ENCODE measurements at places on chromosomes 4 and X.

DNA sequence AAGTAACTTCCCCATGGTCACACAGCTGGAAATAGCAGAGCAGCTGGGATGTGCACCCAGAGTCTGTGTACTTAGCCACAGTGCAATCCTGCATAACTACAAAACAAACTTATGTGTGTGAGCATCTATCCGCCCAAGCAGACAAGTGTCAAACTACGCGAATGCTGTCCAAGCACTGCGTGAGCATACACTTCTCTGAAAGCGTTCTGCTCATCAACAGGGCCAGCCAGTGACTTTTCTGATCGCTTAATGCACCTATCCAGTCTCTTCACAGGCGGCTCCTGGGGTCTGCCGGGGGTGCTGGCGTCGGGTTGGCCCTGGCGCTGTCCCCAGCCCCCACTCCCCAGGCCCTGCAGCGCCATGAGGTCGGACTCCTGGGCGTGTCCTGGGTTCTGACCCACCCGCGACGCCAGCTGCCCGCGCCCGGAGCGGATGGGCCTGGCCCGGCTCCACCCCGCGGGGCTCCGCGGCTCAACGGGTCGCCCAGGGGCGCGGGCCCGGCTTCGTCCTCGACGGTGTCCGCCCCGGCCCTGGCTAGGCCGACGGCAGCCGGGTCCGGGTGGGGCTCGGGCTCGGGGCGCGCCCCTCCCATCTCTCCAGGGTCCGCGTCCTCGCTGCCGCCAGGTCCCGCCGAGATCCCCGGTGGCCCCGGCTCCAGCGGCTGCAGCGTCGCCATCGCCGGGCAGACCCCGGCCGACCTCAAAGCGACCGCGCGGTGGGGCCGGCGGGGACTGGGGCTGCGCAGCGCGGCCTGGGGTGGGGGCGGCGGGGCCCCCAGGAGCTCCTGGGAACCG, 1.3 kb upstream of the ZNF141 start:
- DNase-seq = no peak

DNA sequence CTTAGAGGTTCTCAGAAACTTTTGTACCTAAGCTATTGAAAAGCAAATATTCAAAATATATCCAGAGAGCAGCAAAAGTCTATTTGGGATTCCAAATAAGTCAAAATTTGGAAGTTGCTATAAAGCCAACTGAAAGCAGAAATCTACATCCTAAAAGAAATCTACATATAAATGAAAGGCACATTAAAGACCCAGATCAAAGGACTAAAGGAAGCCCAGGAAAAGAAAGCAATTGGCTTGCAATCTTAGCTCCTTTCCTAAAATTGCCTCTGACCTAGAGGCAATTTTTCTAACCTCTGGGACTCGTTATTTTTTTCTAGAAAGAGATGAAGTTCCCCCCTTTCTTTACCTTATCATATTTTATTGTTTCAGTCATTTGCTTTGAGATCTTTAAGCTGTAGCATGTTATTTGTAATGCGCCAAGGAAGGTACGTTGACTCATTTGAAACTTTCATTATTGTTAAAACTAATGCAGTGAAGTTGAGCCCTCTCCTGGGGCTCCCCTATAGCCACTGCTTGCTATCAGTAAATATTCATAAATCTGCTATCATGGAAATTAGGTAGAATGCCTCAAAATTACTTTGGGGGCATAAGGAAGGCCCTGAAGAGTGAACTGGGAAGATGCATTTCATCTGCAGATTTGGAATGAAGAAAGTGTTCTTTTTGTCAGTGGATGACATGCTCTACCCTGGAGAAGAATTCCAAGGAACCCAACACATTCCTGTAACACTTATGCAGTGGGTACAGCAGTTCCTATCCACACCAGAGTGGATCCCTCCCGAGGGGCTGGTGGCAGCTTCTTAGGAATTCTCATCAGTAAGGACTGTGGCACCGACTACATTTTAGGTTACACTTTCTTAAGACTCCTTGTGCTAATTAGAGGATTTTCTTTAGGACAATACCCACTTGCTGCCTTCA, 177.8 kb upstream of the IGFBP7 start:
- DNase-seq = no peak

GRCh38 chrX:18620349-18620748, 51.6 kb downstream of the RS1 start:
- DNase-seq = no peak

GRCh38 chr4:145487631-145488030, 6.0 kb downstream of the SMAD1 start:
- no peak for DNase-seq

DNA sequence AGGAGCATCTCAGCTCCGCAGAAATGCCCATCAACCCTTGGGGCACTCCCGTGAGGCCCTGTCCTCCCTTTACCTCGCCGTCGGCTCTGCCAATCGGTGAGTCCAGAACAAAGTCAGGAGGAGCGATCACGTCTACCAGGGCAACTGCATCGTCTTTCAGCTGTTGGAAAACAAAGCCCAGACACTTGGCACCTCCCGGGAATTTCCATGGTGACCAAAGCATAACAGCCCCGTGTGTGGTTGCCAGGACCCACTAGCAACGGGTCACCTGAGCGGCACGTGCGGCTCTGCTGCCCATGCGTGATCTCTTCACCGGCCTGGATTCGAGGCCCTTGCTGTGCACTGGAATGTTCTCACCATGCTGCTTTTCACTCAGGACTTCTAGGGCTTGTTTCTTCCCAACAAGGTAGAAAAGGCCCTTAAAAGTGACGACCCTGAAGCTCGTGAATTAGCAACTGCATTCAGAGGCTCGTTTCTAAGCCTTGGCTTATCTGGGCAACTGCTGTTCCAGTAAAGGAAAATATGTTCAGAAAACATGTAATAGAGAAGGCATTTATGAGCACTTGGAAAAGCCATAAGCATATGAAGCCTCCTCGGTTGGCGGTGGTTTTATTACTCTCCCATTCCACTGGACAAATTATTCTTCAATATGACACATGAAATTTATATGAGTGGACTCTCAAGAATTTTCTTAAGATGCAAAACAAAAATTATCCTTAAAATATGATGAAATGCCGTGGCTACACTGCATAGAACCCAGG, 69.5 kb downstream of the ACOX3 start:
- no peak for DNase-seq

DNA sequence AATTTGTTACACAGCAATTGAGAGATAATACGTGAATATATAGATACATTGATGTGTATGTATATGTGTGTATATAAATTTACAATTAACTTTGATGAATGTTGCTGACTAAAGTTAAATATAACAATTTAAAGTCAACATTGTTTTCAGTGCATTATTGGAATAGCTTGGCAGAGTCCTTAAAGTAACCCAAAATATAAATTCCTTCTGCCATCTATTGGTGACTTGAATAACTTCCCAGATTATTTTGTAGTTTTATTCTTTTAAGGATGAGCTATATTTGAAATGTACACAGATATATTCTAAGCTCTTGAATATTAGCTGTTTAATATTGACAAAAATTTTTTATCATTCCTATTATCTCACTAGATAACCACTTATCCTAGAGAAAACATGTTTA, 298.2 kb upstream of the FSTL5 start:
- DNase-seq = no peak

- DNase-seq = no peak
These were observed 4.1 kb downstream of the FTSJ1 start for GRCh38 chrX:48480142-48480541.

DNA sequence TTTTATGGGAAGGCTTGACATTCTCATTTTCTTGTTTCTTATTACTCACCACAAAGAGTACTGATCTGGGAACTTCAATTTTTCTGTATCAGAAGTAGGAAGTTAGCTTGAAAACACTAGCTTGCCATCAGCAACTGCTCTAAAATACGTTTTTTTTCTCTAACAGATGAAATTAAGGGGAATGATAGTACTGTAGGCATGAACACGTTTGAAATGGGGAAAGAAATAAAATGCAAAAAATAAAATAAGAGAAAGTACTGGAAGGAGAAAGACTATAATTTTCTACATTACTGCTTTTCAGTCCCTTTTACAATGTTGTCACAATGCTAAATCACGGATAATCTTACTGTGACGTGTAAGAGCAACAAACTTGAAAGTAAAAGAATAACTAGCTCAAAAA, 1.5 kb downstream of the RADX start:
- no peak for DNase-seq

DNA sequence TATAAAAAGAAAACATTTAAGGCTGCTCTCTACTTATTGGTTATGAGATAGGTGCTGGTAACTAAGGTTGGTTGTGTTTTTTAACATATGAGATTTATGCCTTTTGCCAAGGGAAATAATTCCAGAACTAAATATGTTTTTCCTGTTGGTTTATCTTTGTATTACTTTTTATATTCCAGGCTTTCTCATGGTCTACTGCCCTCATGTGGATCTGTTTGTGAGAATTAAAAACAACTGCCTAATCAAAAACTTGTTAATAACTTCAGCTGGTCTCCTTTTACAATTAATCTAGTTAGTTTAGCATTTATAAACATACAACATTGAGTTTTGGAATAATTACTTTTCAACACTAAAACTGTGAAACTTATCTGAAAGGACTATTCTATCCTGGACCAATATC, 1208.3 kb downstream of the ADGRL3 start:
- no peak for DNase-seq

- no peak for DNase-seq
These were observed 19.7 kb downstream of the KIT start for GRCh38 chr4:54677416-54677815.

DNA sequence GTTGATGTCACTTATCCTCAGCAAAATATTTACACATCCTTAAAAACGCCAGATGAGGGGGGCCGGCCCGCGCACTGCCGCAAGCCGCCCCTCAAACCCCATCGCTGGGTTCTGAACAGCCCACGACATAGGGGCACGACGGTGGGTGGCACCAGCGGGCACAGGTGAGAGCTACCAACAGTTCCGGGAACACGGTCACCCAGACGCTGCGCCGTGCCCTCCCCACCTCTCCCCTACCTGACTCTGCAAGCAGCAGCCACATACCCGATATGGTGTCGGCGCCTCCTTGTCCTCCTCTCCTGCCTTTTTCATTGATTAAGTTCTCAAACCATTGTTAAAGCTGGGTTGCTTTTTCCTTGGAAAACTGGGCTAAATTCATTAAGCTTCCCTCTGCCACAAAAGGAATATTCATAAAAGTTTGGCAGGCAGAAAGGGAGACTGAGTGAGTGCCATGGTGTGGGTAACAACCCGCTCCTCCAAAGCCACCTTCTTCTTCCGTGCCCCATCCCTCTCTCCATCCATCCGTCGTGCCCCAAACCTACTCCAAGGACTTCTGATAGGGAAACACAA, 1.4 kb downstream of the RAI2 start:
- no peak for DNase-seq

- DNase-seq = no peak
These were observed 270.0 kb upstream of the GNPDA2 start for GRCh38 chr4:44996276-44996845.

GRCh38 chr4:41746025-41746439, 2.5 kb downstream of the PHOX2B start:
- no peak for DNase-seq

GRCh38 chr4:108370291-108371141, 201.8 kb upstream of the LEF1 start:
- no peak for DNase-seq

GRCh38 chr4:7399440-7400234, 35.1 kb downstream of the PSAPL1 start:
- DNase-seq = no peak

- no peak for DNase-seq
These were observed 6.6 kb downstream of the ABCD1 start for GRCh38 chrX:153731117-153731844.

DNA sequence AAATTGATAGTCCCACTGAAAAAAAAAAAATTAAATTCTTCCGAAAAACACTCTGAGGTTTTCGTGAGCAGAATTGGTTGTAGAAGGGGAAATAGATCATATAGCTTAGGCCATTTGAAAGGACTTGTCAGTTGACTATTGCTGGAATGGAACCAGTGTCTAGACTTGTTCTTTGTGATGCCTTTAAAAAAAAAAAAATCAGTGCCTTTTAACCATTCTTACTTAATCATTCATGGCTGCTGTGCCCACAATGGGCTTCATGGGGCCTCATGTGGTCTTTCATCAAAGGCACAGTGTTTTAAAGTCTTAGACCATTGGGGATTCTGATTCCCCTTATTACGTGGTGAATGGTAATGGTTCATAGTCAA, 139.3 kb downstream of the AFF1 start:
- DNase-seq = no peak

GRCh38 chrX:124127496-124127895, 166.0 kb downstream of the STAG2 start:
- DNase-seq = no peak

- DNase-seq = no peak
These were observed 38.7 kb downstream of the CPEB2 start for GRCh38 chr4:15040916-15041463.

GRCh38 chr4:55071951-55072350, 53.4 kb downstream of the KDR start:
- no peak for DNase-seq

GRCh38 chr4:82898322-82899243, 2.0 kb upstream of the THAP9 start:
- DNase-seq = peak; percentile 84

- DNase-seq = no peak
These were observed 28.4 kb upstream of the COX7B2 start for GRCh38 chr4:46937493-46937892.

- DNase-seq = no peak
These were observed 39.3 kb upstream of the SPINK2 start for GRCh38 chr4:56860781-56861180.

DNA sequence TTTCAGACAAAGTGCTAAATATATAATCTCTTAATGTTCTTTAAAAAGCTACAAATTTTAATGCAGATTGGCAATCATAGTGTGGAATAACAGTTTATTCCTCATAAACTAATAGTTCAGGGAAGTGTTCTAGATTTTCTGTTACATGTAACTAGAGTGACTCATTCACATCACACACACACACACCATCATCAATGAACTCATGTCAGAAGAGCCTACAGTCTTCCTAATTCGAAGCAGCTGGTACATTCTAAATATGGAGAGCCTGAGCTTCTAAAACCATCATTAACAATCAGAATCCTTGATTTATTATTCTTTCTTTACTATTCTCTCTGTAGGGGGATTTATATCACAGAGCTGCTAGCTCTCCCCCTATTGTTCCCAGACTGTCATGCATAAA, 49.6 kb downstream of the DKK2 start:
- DNase-seq = peak; percentile 26

GRCh38 chrX:11474576-11474975, 181.4 kb downstream of the AMELX start:
- DNase-seq = no peak

DNA sequence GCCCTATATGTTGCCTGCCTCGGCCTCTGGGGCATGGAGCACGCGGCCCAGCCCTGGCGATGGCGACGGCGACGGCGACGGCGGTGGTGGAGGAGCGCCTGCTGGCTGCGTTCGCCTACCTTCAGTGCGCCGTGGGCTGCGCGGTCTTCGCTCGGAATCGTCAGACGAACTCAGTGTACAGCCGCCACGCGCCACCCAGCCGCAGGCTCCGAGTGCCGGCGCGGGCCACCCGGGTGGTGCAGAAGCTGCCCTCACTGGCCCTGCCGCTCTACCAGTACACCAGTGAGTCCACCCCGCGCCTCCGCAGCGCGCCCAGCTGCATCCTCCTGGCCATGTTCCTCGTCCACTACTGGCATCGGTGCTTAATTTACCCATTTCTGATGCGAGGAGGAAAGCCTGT, 83.7 kb upstream of the F9 start:
- DNase-seq = no peak

- DNase-seq = peak; percentile 37
These were observed 269.1 kb upstream of the SLIT2 start for GRCh38 chr4:19982556-19982955.
